ENCODE measurements at places on chromosomes 11 and 22.

GRCh38 chr22:48088251-48088650 lies 1325.8 kb downstream of the TBC1D22A start:
- DNase-seq: no peak

DNA sequence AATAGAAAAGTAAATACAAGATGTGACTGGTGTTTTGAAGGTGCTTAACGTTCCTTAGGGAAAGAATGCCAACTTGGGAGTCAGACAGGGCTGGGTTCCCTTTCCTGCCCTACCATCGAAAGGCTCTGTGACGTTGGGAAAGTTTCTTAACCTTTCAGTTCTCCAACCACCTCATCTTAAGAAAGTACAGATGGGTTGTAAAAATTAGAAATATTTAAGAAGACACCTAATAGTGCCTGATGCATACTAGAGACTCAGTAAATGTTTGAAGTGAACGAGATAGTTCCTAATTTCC lies 1.1 kb downstream of the GTPBP1 start:
- no peak for DNase-seq

DNA sequence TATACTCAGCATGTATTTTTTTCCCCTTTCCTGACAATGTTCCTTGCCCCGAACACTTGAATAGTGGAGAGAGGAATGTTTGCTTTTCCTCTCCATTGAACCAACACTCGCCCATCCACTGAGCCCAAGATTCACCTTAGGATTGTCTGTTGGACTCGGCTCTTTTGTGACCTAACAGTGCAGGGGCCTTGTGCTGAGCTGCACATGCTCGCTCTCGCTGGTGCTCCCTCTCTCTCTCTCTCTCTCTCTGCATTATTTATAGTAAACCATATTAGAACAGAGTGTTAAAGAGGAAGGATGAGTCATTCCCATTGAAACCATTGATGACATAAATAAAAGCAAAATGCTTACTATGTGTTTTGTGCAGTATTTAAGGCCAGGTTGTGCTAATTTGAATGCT lies 20.7 kb downstream of the ZBTB16 start:
- DNase-seq: no peak

- no peak for DNase-seq
Observed at GRCh38 chr11:112537026-112537425, 276.4 kb upstream of the PLET1 start.

DNA sequence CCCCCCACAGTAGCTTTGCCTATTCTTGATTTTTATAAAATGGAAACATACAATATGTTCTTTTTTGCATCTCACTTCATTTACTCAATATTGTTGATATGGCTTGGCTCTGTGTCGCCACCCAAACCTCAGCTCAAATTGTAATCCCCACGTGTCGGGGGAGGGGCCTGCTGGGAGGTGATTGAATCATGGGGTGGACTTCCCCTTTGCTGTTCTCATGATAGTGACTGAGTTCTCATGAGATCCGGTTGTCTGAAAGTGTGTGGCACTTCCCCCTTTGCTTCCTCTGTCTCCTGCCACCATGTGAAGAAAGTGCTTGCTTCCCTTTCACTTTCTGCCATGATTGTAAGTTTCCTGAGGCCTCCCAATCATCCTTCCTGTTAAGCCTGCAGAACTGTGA lies 431.3 kb downstream of the MN1 start:
- DNase-seq: no peak

DNA sequence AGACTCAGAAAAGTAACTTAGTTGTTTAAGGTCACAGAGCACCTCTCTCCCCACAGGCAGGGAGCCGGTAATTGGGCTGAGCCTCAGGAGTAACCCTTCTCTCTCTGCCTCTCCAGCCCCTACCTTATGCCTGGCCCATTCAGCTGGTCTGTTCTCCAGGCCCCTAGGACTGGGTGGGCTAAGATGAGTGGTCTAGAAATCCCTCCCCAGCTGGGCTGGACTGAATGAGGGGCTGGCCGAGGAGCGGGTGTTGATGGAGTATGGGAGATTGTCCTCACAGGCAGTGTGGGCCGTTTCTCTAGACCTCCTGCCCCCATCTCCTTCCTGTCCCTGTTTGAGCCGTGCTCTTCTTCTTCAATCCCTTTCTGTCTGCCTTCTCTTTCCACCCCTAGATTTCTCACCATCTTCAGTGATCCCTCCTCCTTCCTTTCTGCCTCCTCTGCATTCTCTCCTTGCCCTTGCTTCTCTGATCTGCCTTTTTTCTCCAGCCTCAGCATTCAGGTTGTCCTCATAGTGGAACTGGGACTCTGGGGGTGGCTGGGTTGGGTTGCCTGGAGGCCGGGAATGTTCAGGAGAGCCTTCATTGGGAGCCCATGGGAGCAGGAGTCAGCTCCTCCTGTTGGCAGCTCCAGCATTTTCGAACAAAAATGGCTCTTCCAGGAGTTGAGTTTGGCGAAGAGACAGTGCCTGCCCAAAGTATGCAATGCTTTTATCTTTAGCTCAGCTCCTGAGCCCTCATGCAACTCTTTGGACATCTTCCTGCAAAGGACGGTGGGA lies 7.6 kb downstream of the ST3GAL4 start:
- no peak for DNase-seq

DNA sequence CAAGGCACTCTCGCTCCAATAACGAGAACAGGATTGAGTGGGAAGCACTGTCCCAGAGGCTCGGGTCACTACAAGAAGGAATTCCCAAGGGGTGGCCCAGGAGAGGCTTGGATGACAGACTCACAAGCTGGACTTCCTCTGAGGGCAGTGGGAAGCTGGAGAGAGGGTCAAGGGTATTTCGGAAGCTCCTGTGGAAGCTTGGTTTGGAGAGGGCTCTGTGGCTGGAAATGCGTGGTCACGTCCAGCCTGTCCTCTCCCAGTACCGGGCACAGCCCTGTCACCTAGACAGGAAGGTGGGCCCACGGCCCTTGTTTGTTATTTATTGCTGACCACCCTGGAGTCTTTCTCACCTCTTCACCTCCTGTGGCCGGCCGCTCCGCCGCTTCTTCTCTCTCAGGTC lies 5.3 kb downstream of the SYNGR1 start:
- no peak for DNase-seq

GRCh38 chr22:17767233-17768065 lies 6.8 kb downstream of the BID start:
- DNase-seq: no peak

- no peak for DNase-seq
Observed at GRCh38 chr11:115700496-115700895, 196.3 kb upstream of the CADM1 start.

DNA sequence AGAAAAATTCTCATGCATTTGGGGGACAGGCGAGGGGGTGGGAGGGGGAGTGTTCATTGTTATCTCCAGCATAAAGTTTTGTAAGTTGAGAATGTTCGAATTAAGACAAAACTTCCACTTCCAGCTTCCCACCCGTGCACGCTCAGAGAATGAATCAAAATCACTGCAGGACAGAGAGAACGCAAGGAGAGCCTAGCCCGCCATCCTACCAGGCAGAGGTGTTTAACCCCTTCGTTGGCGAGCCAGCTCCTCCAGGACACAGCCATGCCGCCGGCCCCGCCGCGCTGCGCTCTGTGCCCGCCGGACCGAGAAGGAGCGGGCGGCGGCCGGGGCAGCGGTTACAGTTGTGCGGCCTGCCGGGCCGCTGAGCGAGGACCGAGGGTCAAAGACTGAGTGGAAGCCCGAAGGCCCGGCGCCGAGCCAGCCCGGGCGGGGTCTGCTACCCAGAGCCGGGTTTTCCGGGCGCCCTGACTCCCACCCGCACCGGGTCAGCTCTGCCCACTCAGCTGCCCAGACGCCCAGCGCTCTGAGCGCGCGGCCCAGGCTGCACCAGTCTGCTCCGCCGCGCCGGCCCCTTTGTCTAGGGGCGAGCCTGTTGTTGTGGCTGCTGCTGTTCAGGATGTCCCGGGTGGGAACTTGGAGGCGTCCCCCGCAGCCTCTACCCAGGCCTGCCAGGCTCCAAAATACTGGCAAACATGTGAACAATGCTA lies at the start of gene NOX4:
NOX4 (minus strand) TSS at position 395 of the 710 bp plus-strand sequence; CDS start at position 266, 129 bp downstream.
- DNase-seq: no peak

GRCh38 chr11:60498853-60499252 lies 6.3 kb downstream of the MS4A12 start:
- no peak for DNase-seq

- no peak for DNase-seq
Observed at GRCh38 chr22:18048441-18048898, 24.1 kb upstream of the MICAL3 start.

- DNase-seq: no peak
Observed at GRCh38 chr11:1854949-1855885, 2.3 kb downstream of the LSP1 start.

DNA sequence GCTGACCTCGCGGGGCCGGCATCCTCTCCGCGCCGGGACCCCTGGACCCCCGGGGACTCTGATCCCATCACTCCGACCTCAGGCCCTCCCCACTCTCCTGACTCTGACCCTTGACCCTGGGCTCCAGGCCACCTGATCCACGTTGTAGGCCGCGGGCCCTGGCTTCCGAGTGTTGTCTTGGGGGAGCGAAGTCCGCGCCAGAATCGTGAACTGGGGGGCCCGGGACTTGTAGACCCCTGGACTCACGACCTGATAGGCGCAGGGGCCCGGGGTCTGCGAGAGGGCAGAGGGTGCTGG lies 716 bp upstream of the TYMP start:
- no peak for DNase-seq

DNA sequence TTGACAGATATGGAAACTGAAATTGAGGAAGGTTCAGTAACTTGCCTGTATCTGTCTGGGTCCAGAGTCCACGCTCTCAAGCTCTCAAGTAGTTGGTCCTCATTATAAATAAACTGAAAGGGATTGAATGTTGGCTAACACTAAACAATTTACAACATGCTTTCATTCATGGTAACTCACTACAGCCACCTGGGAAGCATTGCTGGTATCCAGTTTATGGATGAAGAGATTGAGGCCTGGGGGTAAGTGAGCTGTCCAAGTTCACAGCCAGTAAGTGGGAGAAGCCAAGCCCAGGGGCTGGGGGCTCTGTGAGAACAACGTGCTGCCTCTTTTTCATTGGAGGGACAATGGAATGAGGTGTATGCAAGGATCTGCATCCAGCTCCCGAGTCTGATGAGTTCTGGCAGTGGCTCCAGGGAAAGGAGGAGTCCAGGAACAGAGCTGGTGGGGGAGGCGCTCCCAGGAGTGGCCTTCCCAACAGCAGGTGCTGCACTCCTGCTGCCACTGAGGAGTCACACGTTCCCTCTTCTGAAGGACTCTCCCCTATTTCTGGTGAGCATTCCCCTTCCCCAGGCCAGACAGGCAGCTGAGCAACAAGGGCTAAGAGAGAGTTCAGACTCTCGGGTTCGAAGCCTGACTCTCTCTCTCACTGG lies 175.8 kb downstream of the CSNK2A3 start:
- no peak for DNase-seq

DNA sequence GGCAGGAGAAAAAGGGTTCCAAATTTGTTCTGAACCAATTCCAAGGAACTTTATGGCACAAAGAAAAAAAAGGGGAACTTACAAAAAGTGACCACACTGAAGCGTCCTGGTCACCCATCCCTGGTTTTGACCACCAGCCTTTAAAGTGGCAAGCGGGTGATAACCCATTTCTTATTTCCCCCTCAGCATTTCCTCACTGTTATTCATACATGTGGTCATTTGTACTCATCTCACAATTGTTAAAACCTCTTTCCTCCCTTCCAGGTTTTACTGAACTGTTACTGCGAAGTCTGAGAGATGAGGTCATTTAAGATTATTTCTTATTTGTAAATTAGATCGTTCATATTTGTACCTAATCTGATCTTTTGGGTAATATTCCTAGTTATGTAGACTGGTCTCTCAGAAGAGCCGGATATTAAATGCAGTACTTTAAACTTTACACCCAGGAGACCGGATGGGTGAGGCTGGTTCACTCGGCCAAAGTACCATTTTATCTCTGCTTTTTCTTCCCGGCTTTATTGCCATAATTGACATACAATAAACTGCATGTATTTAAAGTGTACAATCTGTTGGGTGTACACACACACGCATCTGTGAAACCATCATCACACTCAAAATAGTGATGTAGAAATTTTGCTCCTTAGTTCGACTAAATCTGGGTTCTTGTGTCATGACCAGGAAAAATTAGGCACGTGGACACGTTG lies 47.0 kb downstream of the CDPF1 start:
- no peak for DNase-seq
